Astrocyte (in vitro differentiated cells and primary cell): ENCODE measurements at places on chromosomes 12 and 14. TPM values are rescaled to one million over a fixed set of nuclear protein-coding genes. Genes with fewer than 3 reads are reported as not detected.

- DNase-seq: no peak
These were observed 1286.5 kb downstream of the TMEM121 start for GRCh38 chr14:106812788-106813476.

DNA sequence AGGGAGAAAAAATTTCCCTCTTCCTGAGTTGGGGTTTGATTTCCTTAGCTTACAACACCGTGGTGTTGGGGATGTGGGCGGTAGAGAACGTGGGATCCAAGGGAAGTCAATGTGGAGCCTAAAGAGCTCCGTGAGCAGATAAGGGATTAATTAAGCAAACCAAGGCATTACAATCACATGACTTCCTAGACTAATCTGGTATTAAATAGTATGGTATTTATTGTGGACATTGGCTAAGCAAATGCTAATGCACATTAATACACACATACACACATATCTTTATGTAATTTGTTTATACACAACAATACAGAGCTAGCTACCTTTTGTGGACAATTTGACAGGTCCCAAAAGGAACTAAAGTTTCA, 791 bp upstream of the RNF41 start:
- no peak for DNase-seq

- DNase-seq: no peak
These were observed 7.5 kb downstream of the BTG1 start for GRCh38 chr12:92138144-92138543.

- no peak for DNase-seq
These were observed 9.4 kb upstream of the GPR68 start for GRCh38 chr14:91253795-91254323.

DNA sequence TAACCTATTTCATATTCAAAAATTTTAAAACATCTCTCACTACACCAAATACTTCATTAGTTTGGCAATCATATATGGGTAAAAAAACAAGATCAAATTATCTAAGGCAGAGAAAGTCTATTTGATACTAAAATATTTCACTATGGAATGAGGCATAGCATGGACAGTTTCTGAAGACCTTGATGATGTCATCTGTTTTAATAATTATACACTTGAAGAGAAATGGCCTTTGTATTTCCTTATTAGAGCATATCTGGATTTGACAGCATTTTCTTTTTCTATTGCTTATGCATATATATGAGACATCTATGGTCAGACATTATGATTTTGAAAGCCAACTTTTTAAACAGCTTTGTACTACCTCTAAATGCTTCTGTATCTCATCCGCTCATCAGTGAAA, 88.6 kb downstream of the DDHD1 start:
- DNase-seq: no peak

- DNase-seq: no peak
These were observed 1.2 kb upstream of the RIMKLB start for GRCh38 chr12:8696442-8697090.

DNA sequence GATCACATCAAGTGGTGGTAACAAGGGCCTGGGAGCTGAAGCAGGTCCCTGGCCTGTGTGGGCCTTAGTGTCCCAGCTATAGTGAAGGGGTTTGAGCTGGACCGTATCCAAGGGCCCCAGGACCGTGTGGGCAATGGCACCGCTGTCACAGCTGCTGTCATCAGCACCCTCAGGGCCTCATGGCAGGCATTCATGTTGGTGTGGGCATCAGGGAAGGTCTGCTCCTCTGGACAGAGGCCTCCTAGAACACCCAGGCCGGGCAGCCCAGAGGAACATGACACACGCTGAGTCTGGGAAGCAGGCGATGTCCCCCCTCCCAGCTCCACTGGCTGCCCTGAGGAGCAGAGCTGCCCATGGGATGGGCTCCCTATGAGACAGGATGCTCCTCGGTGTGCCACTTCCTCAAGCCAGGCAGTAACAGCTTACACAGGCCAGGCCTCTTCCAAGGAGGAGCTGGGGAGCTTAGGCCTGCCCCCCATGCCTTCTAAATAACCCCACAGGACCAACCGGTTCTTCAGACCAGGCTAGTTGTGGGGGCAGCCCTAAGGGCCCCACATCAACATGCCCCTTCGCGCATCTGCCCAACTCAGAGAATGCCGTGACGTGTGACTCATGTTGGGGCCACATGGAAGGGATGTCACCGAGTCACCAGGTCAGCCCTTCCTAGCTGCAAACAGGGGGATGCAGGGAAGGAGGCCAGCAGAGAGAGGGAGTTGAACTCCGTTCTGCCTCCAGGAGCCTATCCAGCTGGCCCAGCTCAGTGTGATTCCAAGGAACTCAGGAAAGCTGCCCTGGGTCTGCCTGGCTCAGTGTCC, 80.4 kb downstream of the PITPNM2 start:
- DNase-seq: no peak

The ARPC3 gene
- total RNA-seq: 315 and 316 TPM in 2 replicates

- DNase-seq: no peak
These were observed 612 bp upstream of the RBM23 start for GRCh38 chr14:22919601-22919921.

The KRT6C gene
- not detected in 2 replicates for total RNA-seq

DNA sequence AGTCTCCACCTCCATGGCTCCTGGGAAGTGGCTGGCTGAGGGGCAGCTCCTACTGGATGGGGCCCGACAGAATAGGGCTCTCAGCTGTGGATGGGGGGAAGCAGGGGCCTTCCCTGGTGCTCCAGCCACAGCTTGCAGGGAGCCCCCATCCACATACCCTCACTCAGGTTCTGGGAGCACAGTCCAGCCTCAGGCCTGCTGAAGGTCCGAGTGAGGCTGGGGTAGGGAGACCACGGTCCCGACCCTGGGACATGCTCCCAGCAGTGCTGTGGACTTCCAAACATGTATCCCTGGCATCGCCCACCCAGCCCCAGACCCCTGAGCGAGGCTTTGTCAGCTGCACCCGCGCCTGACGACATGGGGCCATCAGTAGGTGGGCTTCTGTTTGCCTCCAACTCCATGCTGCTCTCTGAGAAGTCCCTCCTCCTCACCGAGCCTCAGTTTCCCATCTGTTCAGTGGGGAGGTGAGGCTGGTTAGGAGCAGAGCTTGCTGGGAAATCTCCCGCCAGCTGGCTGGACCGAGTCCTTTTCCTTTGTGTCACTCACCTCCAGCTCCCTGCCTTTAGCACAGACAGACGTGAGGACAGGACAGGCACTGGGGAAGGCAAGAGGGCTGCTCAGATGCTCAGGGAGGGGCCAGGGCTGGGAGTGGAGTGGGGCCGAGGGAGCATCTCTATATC, 9.1 kb upstream of the ATG101 start:
- peak; percentile 40 for DNase-seq

The COL2A1 gene
- 11.2 and 20.3 TPM in 2 replicates for total RNA-seq

- DNase-seq: no peak
These were observed 7.3 kb downstream of the MYG1 start for GRCh38 chr12:53306826-53307225.

GRCh38 chr12:34253674-34254073, 231.4 kb downstream of the ALG10 start:
- no peak for DNase-seq

- no peak for DNase-seq
These were observed 216.8 kb downstream of the TTC8 start for GRCh38 chr14:89041257-89041582.

- DNase-seq: peak; percentile 32
These were observed 447.4 kb downstream of the AEBP2 start for GRCh38 chr12:19886639-19887064.

DNA sequence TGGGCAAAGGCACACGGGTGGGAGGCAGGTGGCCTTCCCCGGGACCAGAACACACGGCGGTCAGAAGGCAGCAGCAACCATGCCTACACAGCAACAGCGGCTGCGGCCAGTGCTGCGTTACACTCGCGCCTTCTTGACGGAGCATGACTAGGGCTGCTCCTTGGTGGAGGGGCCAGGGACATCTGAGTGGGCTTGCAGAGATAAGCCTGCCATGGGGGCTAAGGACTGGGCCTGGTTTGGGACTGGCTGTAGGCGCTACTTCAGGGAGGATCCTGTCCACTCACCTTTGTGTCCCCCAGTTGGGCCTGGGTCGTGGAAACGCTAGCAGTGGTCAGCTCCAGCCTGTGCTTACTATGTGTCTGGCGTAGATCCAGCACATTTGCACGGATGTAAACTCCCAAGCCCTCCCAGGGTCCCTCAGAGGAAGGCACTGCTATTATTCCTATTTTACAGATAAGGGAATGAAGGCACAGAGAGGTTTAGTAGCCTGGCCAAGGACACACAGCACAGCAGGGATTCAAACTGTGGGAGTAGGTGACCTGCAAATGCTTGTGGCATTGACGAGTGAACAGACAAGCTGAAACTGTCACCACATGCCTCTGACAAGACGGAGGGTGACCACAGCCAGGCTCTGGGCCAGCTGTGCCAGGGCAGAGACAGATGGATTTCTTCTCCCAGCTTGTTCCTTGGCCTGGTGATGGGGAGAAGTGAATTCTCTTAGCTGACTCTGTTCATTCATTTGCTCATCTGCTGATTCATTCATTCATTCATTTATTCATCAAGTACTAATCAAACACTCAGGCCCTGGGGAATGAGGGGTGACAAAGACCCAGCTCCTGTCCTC, 31.9 kb upstream of the DLK1 start:
- no peak for DNase-seq

DNA sequence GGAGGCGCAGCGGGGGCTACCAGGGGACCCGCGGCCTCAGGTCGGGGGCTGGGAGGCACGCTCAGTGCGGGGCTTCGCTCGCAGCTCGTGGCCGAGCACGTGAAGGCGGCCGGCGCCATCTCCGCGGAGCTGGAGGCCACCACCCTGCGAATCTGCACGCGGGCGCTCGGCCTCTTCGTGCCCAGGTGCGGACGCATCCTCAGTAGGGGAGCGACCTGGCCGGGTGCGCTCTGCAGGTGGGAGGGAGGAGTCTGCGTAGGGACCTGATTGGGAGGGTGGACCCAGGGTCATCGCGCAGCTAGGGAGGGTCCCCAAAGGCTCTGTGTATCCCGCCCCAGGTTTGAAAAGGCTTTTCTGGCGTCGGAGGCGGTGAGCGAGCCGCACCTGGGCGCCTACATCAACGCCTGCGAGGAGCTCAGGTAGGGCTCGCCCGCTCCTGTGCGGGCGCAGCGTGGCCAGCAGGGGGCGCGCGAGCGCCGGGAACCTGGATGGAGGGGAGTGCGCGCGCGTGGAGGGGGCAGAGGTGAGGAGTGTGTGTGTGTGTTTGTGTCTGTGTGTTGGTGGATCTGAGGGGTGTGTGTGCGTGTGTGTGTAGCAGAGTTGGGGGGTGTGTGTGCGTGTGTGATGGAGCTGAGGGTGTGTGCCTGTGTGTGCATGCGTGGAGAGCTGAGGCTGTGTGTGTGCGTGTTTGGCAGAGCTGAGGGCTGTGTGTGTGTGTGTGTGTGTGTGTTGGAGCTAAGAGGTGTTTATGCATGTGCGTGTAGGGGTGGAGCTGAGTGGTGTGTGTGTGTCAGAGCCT, 10.3 kb downstream of the EXOC3L4 start:
- DNase-seq: peak; percentile 41

- DNase-seq: no peak
These were observed 45.8 kb upstream of the EIF5 start for GRCh38 chr14:103288076-103288766.

GRCh38 chr12:55548756-55549155, 646 bp upstream of the OR6C4 start:
- DNase-seq: no peak

DNA sequence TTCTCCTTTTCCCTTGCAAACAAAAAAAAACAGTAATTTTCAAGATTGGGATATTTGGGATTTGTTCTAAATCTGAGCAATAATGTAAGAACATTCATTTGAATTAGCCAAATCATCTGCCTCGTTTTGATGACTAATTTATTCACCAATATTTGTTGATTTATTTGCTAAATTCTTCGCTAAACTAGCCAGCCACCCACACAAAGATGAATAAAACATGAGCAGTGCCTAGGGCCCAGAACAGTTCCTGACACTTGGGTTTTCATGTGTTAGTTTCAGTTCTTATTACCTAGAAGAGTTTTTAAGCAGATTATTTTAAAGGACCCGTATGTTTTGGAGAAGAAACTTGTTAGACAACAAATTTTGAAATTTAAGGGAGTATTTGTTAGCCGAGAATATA, 1.4 kb downstream of the ETNK1 start:
- DNase-seq: peak; percentile 44

The TPH2 gene
- 0.24 and 0.30 TPM in 2 replicates for total RNA-seq

The PRKAG1 gene
- total RNA-seq: 47.1 and 49.6 TPM in 2 replicates

The SLC16A7 gene
- total RNA-seq: 4.5 and 5.1 TPM in 2 replicates

DNA sequence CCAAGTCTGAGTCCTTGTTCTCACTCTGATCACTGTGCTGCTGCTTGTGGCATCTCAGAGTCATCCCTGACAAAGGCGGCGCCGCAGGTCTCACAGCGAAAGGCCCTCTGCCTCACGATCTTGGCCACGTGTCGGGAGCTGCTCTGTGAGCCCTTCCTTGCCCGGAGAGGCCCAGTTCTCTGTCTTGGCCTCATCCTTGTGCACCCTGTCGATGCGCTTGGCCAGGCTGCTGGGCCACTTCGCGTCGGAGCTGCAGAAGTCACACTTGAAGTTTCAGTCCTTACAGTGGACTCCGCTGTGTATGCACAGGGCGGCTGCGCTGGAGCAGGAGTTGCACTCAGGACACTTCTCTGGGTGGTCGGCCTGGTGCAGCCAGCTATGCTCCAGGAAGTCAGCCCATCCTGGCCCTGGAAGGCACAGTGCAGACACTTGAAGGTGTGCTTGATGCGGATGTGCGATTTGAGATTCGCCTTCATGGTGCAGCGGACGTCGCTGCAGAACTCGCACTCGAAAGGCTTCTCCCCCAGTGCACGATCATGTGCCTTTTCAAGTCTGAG, 36.4 kb upstream of the SAV1 start:
- DNase-seq: no peak

The RPGRIP1 gene
- total RNA-seq: not detected in 2 replicates

DNA sequence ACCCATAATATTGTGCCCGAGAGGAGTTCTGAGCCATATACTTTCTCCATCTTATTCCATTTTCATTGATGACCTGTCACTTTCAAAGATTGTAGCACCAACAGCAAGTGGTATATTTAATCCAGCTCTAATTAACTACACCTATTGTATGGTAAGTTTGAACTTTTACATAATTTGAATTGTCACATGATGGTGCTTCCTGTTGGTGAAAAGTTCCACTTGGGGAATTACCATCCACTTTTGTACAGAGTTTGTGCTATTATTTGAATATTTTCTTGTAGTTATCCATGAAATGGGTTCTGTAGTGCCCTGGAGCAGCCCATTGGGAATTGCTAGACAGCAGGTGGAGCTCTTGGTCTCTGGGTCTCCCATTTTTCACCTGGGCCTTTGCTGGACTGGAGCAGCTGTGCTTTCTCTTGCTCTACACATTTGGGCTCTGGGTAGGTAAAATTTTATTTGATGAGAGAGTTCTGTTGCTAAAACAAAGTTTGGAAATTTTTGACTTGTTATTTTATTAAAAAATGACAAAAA, 3.0 kb downstream of the SMCO3 start:
- DNase-seq: no peak

The TMEM30B gene
- 0.36 TPM in 1 of 2 replicates, not detected in the other for total RNA-seq

- no peak for DNase-seq
These were observed 46.5 kb downstream of the FNTB start for GRCh38 chr14:65033181-65033580.

GRCh38 chr12:76460807-76461206, 98.8 kb downstream of the OSBPL8 start:
- DNase-seq: no peak

DNA sequence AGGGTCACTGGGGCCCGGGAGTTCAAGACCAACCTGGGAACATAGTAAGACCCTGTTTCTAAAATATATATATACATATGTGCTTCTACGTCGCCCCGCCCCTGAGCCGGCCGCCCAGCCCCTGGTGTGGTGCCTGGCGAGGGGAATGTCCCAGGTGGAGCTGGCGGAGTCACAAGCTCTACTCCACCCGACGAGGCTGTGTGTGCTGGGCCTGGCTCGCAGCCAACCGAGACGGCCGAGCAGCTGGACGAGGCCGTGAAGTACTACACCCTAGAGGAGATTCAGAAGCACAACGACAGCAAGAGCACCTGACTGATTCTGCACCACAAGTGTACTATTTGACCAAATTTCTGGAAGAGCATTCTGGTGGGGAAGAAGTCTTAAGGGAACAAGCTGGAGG, 22.1 kb upstream of the ITPK1 start:
- no peak for DNase-seq
